ENCODE measurements at places on chromosomes 5 and 9.

- no peak for DNase-seq
Measured at GRCh38 chr5:128318691-128319090, 219.4 kb downstream of the FBN2 start.

- no peak for DNase-seq
Measured at GRCh38 chr9:89854715-89855475, 250.1 kb downstream of the GADD45G start.

DNA sequence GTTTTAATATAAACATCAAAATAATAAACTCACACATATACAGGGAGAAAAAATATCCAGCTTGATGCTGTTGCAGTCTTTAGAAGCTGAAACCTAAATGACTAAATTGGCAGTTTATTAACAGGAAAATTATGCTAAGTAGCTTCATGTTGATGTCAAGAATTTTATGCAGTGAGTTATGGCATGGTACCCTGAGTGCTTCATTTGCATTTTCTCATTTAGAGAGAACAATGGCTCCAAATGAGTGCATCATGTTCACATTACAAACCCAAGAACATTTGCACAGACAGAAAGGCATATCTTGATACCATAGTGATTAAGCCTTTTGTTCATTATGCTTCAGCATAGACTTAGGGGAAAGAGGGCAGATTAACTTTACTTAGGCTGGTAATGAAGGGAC, 102.9 kb upstream of the FSTL4 start:
- no peak for DNase-seq

- DNase-seq, result no peak
Measured at GRCh38 chr9:102069969-102070368, 331.5 kb upstream of the GRIN3A start.

GRCh38 chr9:35771075-35771433, 17.0 kb upstream of the MSMP start:
- no peak for DNase-seq

- DNase-seq, result no peak
Measured at GRCh38 chr5:140800816-140801493, at the start of gene PCDHA3. Gene PCDHA3, plus strand, starts transcription at chr5:140801057.

GRCh38 chr5:117494188-117494587, 919.6 kb upstream of the SEMA6A start:
- no peak for DNase-seq

DNA sequence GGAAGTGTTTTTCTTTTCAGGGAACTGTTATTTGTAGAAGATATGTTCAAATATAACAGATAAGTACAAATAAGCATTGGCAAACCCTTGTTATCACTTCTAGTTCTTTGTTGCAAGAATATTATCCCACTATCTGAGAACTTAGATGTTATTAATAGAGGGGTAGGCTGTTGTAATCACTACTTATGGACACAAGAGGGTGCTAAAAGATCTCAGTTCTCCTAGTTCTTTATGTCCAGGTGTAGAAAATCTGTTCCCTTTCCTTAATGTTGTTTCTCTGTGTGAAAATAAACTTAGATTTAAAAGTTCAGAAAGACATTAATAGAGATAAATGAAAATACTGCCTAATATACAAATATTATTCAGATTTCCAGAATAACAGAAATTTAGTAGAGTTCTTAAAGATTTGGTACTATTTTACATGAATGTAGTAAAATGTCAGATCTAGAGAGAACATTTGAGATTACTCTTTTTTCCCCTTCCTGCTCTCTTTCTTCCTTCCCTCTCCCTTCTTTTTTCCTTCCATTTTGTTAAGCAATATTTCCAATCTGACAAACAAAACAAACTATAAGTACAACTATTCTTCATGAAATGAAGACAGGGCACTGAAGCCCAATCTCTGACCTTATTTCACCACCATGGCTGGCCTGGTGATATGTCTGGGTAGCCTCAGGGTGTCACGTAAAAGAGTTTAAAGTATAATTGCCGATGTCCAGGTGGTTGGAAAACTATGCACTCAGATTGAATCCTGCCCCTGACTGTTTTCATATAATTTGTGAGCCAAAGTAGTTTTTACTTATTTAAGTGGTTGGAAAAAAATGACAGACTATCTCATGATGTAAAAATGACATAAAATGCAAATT, 43.6 kb upstream of the C5orf46 start:
- no peak for DNase-seq

- DNase-seq, result no peak
Measured at GRCh38 chr9:21933865-21934264, 60.3 kb downstream of the CDKN2A start.

GRCh38 chr5:171431251-171431777, 11.9 kb downstream of the FGF18 start:
- no peak for DNase-seq

GRCh38 chr5:135232958-135233357, 166.1 kb downstream of the MACROH2A1 start:
- DNase-seq, result no peak

DNA sequence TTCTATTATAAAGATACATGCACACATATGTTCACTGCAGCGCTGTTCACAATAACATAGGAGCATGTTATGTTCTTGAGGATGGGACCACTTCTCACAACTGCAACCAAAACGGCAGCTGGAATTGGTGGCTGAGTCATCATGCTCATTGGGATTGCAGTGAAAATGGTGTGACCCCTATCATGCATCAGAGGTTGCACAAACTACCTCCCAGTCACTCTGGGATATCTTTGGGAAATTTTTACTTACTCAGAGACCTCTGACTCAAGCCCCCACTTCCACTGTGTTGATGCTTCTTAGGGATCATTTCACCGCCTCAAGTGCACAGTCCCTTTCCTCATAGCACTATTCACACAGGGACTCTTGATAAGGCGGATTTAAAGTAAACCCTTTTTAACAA, 474.1 kb downstream of the BNC2 start:
- DNase-seq, result no peak

DNA sequence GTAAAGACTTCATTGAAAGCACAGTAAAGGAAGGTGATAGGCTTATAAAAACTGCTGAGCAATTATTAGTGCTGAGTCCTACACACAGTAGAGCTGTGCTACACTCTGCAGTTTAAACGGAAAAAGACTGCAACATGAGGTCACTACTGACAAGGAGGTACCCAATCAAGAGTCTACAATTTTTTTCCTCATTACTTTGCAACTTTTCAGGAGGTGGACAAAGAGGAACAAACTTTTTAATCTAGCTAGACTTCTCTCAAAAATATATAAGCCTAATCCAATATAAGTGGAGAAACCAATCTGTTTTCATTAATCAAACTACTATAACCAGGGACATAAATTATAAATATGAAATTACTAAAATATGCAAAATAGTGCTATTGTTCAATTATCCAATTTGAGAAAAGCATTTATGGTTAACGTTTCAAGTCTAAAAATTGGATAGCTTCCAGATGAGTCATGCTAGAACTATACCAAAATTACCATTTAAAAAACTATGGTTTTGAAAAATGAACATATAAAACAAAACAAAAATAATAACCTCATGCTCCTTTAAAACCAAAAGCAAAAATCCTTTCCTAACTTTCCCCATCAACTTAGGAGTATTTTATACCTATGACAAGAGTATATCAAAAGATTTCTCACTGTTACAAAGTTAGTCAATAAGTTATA, 37.7 kb downstream of the FAM13B start:
- no peak for DNase-seq

DNA sequence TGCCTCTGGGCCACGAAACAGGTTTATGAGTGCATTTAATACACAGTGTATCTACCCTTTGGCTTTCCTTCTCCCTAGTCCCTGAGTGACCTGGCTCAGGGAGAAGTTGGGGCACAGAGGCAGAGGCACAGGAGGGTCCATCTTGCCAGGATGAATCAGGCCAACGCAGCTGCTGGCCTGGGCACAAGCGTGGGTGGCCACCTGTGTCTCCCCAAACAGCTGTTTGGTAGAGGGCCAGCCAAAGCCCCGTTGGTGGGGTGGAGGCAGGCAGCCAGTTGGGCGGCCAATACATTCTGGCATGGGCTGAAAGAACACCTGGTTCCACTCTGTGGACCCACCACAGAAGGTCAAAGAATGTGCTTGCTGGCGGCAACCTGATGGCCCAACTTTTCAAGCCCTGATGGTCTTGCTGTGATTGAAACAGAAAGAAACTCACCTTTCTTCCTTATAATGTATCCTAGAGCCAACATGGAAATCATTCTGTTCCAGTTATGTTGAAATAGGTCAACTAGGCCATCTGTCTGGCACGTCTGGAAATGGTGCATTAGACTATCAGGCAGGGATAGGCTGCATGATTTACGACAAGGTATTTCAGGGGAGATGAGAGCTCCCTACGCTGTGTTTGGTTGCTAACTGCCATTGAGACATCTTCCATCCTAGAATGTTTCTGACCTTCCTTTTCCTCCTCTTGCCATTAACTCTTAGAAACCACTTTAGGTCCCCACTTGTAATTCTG, 337.4 kb downstream of the ADAMTS6 start:
- no peak for DNase-seq

DNA sequence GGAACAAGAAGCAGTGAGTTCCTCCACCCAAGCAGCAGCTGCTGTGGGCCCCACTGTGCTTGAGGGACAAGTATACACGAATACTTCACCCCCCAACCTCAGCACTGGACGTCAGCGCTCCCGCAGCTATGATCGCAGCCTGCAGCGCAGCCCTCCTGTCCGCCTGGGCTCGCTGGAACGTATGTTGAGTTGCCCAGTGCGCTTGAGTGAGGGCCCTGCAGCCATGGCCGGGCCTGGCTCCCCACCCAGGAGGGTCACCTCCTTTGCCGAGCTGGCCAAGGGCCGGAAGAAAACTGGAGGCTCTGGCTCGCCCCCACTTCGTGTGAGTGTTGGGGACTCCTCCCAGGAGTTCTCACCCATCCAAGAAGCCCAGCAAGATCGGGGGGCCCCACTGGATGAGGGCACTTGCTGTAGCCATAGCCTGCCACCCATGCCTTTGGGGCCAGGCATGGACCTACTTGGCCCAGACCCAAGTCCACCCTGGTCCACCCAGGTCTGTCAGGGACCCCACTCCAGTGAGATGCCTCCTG, 57.1 kb upstream of the TESK1 start:
- DNase-seq, result no peak

GRCh38 chr5:124401476-124402143, 344.8 kb downstream of the ZNF608 start:
- DNase-seq, result no peak

GRCh38 chr5:137738947-137739346, 3.1 kb upstream of the KLHL3 start:
- no peak for DNase-seq

- no peak for DNase-seq
Measured at GRCh38 chr9:16028548-16028947, 475.7 kb downstream of the CCDC171 start.

GRCh38 chr5:175649967-175650366, 7.9 kb upstream of the HRH2 start:
- no peak for DNase-seq

DNA sequence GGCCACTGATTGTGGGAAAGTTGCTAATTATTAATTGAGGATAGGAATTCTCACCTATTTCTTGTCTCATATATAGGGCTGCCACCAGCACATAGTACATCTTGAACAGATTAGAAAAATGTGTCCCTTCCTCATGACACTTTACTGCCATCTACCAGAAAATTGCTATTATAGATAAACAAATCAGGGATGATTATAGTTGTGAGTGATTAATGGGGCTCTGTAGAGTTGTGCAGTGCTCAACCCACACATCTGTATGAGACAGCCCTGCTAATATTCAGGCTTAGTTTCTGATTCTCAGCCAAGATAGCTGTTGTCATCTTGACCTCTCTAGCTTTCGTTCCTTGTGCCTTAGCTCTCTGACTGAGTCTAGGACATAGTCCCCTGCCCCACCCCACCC, 373.3 kb downstream of the TLE4 start:
- no peak for DNase-seq

Measured in stimulated activated naive CD8-positive, alpha-beta T cell treated with anti-CD3 and anti-CD28 coated beads, Interleukin-15, amount 100 ng/mL, for 72 hours (primary cell).